ENCODE measurements at places on chromosomes 6 and 20.

- no peak for DNase-seq
Measured at GRCh38 chr6:56005426-56005825, 130.0 kb upstream of the BMP5 start.

GRCh38 chr20:6395695-6396094, 272.9 kb upstream of the FERMT1 start:
- no peak for DNase-seq

- peak; percentile 32 for DNase-seq
Measured at GRCh38 chr20:46746956-46747526, 37.6 kb downstream of the SLC2A10 start.

DNA sequence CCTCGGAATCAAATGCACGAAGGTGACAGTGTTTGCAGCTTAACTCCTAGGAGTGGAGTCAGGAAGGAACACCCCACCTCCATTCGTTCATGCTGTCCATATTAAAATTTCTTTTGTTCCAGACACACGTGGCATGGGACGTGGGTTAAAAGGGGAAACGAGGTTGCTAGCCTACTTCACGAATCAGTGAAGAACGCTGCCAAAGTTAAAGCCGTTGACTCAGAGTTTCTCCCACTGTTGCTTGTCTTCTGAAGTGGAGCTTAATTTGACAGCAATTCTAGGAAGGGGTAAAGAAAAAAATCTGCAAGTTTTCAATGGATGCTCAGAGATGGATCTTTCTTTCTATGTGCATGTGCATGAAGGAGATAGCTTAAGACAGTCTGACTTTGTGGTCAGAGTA, 499.1 kb downstream of the CD83 start:
- DNase-seq, result no peak

DNA sequence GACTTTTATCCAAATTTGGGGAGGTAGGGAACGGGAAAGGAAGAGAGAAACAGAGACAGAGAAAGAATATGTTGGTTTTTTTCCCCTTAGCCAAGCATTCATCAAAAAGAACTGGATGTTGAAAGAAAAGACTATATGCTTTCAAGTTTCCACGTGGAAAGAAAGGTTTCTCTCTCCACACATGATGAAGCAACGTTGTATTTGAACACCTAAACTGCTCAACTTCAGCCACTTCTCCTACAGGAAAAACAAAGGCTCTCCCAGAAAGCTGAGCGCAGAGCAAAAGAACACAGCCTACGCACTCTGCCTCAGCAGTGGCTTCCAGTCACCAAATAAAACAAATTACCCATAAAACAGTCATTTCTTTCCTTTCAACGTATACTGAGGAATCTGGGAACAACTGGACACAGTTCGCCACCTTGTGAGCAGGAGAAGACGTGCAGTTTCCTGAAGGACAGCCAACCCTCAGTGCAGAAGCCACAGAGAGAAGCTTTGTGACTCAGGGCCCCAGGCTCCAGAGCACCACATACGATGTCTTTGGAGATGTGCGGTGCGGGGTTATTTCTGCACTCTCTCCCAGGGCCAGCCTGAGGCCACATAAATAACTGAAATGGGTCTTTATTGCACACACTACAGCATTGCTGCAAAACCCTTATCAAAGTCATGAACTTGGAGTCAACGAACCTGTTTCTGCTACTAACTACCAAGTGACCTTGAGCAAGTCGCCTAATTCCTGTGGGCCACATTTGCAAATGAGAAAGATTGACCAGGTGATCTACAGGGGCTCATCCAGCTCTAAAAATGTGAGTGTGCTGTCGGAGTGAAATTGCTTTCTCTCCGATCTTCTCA, 10.1 kb downstream of the IL17F start:
- peak; percentile 89 for DNase-seq

DNA sequence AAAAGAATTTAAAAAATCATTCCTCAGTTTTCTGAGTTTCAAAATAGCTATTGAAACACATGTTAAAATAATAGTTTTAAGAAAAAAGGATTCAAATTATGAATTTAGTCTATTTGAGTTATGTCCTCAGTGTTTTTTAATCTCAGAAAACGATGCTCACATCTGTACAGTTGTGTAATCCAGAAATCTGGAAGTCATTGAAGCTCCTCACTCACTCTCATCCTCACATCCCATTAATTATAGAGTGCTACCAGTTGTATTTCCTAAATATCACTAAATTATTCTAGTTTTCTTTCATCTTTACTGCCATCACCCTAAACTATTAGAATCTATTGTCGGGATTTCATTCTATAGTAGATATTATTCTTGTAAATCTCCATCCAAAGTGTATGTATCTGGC, 234.7 kb upstream of the RIMS1 start:
- no peak for DNase-seq

DNA sequence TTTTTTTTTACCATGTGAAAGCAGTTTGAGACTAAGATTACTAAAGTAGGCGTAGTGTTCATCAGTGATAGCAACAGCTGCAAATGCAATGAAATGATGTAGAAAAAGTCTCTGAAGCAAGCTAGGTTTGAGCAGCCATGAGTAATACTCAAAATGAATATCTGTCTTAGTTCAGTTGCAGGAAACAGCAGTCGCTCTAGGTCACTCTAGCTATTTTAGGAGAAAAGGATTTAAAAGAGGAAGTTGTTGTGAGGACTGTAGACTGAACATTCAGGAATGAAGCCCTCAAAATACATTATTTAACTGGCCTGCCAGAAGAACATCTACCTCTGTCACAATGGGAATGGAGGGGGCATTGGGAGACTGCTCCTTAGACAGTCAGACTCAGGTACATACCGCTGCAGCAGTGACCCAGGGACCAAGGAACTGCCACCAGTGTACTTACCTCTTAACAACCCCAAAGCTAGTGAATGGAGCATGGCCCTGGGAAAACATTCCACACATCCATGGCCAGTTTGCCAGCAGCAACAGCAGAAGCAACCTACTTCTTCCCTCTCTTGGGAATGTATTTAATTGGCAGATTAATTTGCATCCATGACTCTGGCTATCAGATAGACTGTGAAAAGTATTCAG, 243.0 kb upstream of the KHDRBS2 start:
- no peak for DNase-seq

DNA sequence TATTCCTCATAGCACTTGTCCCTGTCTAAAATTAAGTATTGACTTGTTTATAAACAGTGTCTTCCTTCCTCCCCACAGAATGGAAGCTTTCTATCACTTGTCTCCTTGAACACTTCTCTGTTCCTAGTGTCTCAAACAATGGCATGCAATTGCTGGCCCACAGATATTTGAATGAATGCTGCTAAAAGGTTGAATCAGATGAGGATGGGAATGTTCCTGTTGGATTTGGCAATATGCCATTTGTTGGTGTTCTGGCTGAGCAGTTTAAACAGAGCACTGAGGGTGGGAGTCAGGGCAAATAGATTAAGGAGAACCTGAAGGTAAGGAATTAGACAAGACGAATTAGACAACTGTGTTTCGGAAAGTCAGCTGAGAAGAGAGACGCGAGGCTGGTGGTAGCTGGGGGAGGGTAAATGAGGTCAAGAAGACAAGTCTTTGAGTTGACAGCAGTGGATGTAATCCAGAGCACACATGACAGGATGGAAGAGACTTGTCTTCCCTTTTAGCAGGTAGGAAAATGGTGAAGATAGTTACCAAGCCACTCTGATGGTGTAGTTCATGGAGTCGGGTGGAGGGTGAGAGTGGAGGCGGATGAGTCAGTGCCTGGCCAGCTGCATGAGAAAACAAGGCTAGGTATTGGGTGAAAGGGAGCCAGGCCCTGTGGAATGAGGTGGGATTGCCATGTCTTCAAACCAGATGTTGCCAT, 58.3 kb upstream of the GNRH2 start:
- peak; percentile 77 for DNase-seq

DNA sequence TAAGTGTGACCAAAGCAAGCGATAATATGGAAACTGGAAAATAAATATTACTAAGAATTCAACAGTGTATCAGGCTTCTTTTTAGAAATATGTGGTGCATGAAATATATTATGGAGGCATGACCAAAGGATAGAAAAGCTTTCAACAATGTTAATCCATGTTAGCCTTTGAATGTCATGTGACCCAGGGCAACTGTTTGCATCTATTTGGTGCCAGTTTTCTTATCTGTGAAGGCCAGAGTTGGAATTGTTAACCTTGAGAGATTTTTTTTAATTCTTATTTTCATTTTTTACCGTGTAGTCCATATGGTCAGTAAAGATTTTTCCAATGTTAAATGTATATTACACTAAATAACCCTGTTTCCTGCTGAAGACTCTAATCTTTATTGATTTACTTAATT, 411.1 kb downstream of the BCKDHB start:
- no peak for DNase-seq

GRCh38 chr6:118649918-118650581, 1.3 kb downstream of the CEP85L start:
- no peak for DNase-seq

DNA sequence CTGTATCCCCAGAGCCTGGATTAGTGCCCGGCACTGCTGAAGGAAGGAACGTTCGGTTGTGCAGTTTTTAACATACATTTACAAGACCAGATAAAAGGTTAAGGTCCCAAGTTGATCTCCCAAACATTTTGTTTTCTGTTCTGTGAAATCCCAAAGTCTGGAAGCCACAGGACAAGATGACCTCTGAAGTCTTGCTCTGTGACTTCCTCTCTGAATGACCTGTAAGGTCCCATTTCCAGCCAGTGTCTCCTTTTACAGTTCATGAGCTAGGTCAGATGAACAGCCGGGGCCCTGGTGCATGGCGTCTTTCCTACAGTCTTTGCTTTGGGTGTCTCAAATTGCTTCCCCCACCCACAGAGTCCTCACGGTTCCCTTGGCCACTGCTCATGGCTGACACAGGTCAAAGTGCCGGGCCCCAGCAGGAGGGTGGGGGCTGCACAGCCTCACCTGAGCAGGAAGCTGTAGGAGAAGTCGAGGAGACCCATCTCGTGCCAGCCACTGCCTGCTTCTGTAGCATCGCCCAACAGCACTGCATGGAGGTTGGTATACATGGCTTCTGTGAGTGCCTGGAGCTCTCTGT, 24.0 kb downstream of the PTGIS start:
- DNase-seq, result no peak

DNA sequence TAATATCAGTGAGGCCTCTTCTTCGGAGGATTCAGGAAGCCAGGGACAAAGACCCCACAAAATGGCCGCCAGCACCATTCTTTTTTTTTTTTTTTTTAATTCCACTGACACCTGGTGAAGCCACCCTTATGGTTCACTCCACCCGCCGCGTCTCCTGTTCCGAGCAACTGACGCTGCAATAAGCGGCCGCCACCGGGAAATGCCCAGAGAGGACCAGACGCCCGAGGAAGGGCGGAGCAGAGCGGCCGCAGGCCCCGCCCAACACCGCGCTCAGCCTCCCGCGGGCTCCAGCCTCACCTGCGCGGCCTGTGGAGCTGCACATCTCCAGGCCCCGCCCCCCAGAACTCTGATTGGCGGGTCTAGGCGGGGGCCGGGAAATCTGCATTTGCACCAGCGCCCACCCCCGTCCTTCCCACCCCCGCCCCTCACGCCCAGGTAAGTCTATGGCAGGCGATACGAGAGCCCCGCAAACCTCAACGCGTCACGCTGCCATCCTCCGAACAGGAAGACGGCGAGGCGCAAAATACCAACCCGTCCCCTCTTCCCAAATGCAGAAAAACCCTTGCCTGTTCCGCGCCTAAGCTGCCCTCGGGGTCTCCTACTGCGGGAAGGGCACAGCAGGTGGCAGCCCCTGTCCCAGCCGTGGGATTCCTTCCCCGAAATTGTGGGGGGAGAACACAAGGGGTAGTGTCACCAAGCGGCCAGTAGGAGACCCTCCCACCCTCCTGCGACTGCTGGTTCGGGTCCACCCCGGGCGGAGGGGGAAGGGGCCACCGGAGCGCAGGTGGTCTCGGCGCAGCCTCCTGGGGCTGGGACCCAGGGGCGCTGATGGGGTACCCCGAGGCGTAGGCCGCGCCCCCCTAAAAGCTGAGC, 960 bp downstream of the ATP9A start:
- peak; percentile 79 for DNase-seq

- DNase-seq, result no peak
Measured at GRCh38 chr6:151027295-151027747, 161.8 kb downstream of the MTHFD1L start.

DNA sequence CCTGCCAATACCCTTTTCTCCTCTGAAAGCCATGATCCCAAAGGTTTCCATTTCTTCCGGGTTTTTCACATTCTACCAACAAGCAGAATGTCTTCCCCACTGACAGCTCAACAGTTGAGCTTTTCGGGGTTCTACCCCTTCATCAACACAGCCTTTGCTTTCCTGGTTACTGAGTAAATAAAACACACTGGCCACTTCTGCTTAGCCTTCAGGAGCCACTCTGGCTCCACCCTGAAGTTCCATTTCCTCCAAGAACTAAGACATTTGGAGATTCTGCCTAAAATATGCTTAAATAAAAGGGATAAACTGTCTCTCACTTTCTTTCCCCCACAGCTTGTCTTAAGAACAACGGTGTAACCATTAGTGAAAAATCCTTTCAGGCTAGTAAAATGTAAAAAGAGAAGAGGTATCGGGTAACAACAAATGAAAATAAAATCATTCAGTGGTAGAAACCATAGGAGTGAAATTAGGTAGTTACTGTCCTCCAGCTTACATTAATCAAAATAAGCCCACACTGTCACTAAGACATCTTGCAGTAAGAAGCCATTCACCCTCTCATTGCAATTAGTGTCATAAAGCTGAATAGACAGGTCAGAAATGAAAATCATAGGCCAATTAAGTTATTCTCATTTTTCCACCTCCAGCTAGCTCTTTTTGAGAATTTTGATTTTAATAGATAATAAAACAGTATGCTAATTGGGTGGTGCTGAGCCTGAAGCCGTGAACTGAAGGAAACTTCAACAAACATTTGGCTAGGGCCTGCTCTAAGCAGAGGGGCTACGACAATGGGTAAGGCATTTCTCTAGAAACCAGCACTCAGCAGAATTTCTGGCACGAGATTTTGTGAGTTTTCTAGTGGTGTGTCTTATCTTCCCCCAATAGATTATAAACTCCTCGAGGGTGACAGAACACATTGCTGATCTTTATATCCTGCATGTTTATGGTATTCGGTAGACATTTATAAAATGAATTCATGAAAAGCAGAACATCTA, 194.2 kb downstream of the KHDC1L start:
- no peak for DNase-seq

DNA sequence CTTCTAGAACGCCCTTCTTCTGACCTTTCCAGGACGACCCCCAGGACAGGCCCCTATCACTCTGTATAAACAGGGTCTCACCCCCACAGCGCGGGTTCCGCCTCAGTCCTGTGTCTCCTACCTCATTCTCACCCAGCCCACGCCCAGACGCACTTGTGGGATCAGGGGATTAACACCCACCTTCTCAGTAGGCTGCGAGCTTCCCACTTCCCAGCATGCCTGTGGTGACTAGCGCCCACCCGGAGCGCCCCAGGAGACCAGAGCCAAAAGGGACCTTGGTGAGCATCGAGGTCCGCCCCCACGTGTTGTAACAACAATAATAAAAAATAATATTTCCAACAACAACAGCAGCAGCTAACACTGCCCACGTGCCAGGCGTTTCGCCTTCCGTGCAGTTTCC, 40.9 kb upstream of the NOL4L start:
- no peak for DNase-seq

- no peak for DNase-seq
Measured at GRCh38 chr6:167270499-167271311, 20.4 kb upstream of the UNC93A start.

GRCh38 chr6:13445005-13445743, 42.2 kb downstream of the GFOD1 start:
- DNase-seq, result peak; percentile 60
